Purkinje cell (primary cell): ENCODE measurements at places on chromosomes 1 and 21. TPM values are rescaled to one million over a fixed set of nuclear protein-coding genes. Genes with fewer than 3 reads are reported as not detected.

Gene AGT
- 0.48 and 1.9 TPM in 2 replicates for polyA plus RNA-seq

Gene MX2
- not detected in 2 replicates for polyA plus RNA-seq

Gene LYPD8
- 3.4 and 6.6 TPM in 2 replicates for polyA plus RNA-seq

Gene FAM167B
- polyA plus RNA-seq = not detected in 2 replicates

Gene POU3F1
- polyA plus RNA-seq = not detected in 2 replicates

Gene ADGRB2
- 0.15 and 6.8 TPM in 2 replicates for polyA plus RNA-seq

Gene PLA2G5
- polyA plus RNA-seq = 3.6 and 3.8 TPM in 2 replicates

Gene SERINC2
- 0.24 and 1.2 TPM in 2 replicates for polyA plus RNA-seq

Gene VAV3
- polyA plus RNA-seq = 33.7 and 41.7 TPM in 2 replicates

Gene OR2T11
- not detected in 2 replicates for polyA plus RNA-seq

Gene SPATA1
- polyA plus RNA-seq = 0.41 TPM in 1 of 2 replicates, not detected in the other

Gene PTPN22
- 0.58 and 2.0 TPM in 2 replicates for polyA plus RNA-seq

Gene TSPEAR
- polyA plus RNA-seq = not detected in 2 replicates

Gene CYYR1
- polyA plus RNA-seq = 0.27 and 0.59 TPM in 2 replicates

Gene FCGR3A
- polyA plus RNA-seq = 0.73 and 1.3 TPM in 2 replicates

Gene ANGPTL1
- polyA plus RNA-seq = 0.52 TPM in 1 of 2 replicates, not detected in the other

Gene MPZ
- not detected in 2 replicates for polyA plus RNA-seq

Gene B3GALT2
- polyA plus RNA-seq = 17.1 and 34.0 TPM in 2 replicates

Gene FAF1
- 43.4 and 48.2 TPM in 2 replicates for polyA plus RNA-seq

Gene HRNR
- 0.22 TPM in 1 of 2 replicates, not detected in the other for polyA plus RNA-seq

Gene RCSD1
- not detected in 2 replicates for polyA plus RNA-seq

Gene VAMP3
- 9.7 and 12.3 TPM in 2 replicates for polyA plus RNA-seq

Gene G0S2
- 1.0 TPM in 1 of 2 replicates, not detected in the other for polyA plus RNA-seq

Gene CELA2B
- polyA plus RNA-seq = not detected in 2 replicates

Gene KCNAB2
- polyA plus RNA-seq = 4.5 and 11.1 TPM in 2 replicates

Gene EVA1B
- 0.24 TPM in 1 of 2 replicates, not detected in the other for polyA plus RNA-seq

Gene MRPL39
- 97.1 and 122 TPM in 2 replicates for polyA plus RNA-seq

Gene FCRL6
- polyA plus RNA-seq = not detected in 2 replicates

Gene RORC
- polyA plus RNA-seq = not detected in 2 replicates

Gene ZDHHC18
- 6.6 and 9.3 TPM in 2 replicates for polyA plus RNA-seq

Gene CELA3B
- not detected in 2 replicates for polyA plus RNA-seq

Gene TAS1R1
- polyA plus RNA-seq = 0.35 TPM in 1 of 2 replicates, not detected in the other

Gene GON4L
- 36.7 and 62.5 TPM in 2 replicates for polyA plus RNA-seq

Gene NOS1AP
- 0.69 and 4.8 TPM in 2 replicates for polyA plus RNA-seq

Gene BNIPL
- polyA plus RNA-seq = 0.26 and 0.60 TPM in 2 replicates

Gene OR14K1
- polyA plus RNA-seq = not detected in 2 replicates

Gene UTS2
- not detected in 2 replicates for polyA plus RNA-seq

Gene FOXO6
- polyA plus RNA-seq = 0.13 TPM in 1 of 2 replicates, not detected in the other

Gene PRAMEF20
- not detected in 2 replicates for polyA plus RNA-seq

Gene SLC9C2
- not detected in 2 replicates for polyA plus RNA-seq

Gene COL6A2
- polyA plus RNA-seq = 0.32 TPM in 1 of 2 replicates, not detected in the other

Gene RGS13
- not detected in 2 replicates for polyA plus RNA-seq

Gene CNR2
- not detected in 2 replicates for polyA plus RNA-seq

Gene SLAMF7
- polyA plus RNA-seq = not detected in 2 replicates

Gene AMY2B
- polyA plus RNA-seq = 6.7 and 21.5 TPM in 2 replicates

Gene VCAM1
- polyA plus RNA-seq = 0.71 and 1.1 TPM in 2 replicates

Gene TNFAIP8L2
- polyA plus RNA-seq = not detected in 2 replicates

Gene SLC25A34
- 0.11 and 0.15 TPM in 2 replicates for polyA plus RNA-seq

Gene TMEM81
- polyA plus RNA-seq = 1.7 and 3.8 TPM in 2 replicates

Gene PM20D1
- 0.50 and 4.9 TPM in 2 replicates for polyA plus RNA-seq

Gene GIPC2
- polyA plus RNA-seq = 4.9 and 16.5 TPM in 2 replicates

Gene CCDC17
- polyA plus RNA-seq = not detected in 2 replicates

Gene LRRC38
- not detected in 2 replicates for polyA plus RNA-seq
